ENCODE measurements at places on chromosomes 2 and 18. TPM values are rescaled to one million over a fixed set of nuclear protein-coding genes. Genes with fewer than 3 reads are reported as not detected.

- H3K4me3 ChIP-seq, result 0 out of 2 replicates have a peak overlapping the region, but pooled peaks have one; percentile 40
- peak overlapping the region; percentile 77 for H3K27ac ChIP-seq
- no peaks in the 10 kb centered on the region for H3K36me3 ChIP-seq
- DNase-seq, result no peak
These were observed 18.2 kb upstream of the MGAT5 start for GRCh38 chr2:134235510-134236144.

- peaks cover 2% of the 10 kb centered on the region for H3K27me3 ChIP-seq
- DNase-seq, result no peak
- H3K27ac ChIP-seq, result no peak overlapping the region
- no peaks in the 10 kb centered on the region for H3K36me3 ChIP-seq
These were observed 171.5 kb downstream of the EVA1A start for GRCh38 chr2:75389271-75389670.

GRCh38 chr2:240410808-240411207 is 24.7 kb upstream of the GPC1 start:
- no peak overlapping the region for H3K27ac ChIP-seq
- DNase-seq, result no peak
- no peaks in the 10 kb centered on the region for H3K4me1 ChIP-seq
- no peaks in the 10 kb centered on the region for H3K36me3 ChIP-seq
- H3K27me3 ChIP-seq, result peaks cover 12% of the 10 kb centered on the region

INHBB gene
- total RNA-seq, result 0.24 TPM

AQP12A gene
- total RNA-seq, result not detected

All from HFFc6 (cell line).